ENCODE measurements at places on chromosomes 4 and X. TPM values are rescaled to one million over a fixed set of nuclear protein-coding genes. Genes with fewer than 3 reads are reported as not detected.

DNA sequence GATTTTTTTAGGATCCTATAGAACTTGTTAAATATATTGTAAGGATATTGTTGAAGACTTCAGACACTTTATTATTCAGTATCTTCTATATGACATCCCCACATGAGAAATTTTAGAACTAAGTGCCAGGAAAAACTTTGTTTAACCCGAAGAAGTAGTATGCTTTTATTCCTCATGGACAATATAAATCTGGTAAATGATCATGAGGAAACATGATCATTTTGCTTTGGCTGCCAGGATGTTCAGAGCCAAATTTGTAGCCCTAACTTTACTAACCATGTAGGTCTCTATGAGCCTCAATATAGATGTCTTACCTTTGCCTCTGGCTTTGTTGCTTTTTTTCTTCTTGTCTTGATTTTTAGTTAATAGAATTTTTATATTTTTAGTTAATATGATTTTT is 77.8 kb upstream of the TEX13D start:
- no peak for DNase-seq

DNA sequence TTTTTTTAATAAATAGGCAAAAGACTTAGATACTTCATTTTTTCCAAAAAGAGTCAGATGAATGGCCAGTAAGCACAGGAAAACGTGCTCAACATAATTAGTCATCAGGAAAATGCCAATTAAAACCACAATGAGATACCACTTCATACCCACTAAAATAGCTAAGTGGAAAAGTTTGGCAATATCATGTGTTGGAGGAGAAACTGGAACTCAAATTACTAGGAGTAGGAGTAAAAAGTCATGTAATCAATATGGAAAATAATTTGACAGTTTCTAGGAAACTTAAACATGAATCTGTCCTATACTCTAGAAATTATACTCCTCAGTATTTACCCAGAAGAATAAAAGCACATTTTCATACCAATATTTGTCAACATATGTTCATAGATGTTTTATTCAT is 449.8 kb downstream of the INPP4B start:
- no peak for DNase-seq

DNA sequence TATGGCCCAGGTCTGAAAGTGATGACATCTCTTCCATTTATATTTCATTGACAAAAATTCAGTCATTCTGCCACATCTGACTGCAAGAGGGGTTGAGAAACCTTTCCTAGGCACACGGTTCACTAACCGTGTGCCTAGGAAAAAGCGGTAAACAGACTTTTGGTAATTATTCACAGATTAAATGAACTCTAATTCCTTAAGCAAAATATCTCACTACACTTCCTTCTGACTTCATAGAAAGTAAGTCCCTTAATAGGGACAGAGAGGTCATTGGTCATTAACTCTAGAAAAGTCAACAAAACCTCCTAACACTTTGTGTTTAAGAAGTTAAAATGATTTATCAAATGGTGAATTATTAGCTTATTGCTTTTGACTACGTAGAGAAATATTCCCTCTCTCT is 205.1 kb downstream of the PDHA2 start:
- no peak for DNase-seq

GRCh38 chr4:157294575-157294974 is 74.0 kb downstream of the GRIA2 start:
- DNase-seq = no peak

GRCh38 chr4:140790765-140791164 is 34.6 kb upstream of the TBC1D9 start:
- no peak for DNase-seq

Gene MGAT4D
- not detected for total RNA-seq

Data from activated naive CD4-positive, alpha-beta T cell treated with anti-CD3 and anti-CD28 coated beads for 36 hours (primary cell).